ENCODE measurements at places on chromosomes 1 and 21.

GRCh38 chr1:169779150-169779549 lies 15.6 kb downstream of the METTL18 start:
- DNase-seq, result no peak

GRCh38 chr1:159005161-159005560 lies 4.5 kb upstream of the IFI16 start:
- DNase-seq, result no peak

- DNase-seq, result no peak
Observed at GRCh38 chr1:162846256-162847212, 14.4 kb downstream of the CCDC190 start.

DNA sequence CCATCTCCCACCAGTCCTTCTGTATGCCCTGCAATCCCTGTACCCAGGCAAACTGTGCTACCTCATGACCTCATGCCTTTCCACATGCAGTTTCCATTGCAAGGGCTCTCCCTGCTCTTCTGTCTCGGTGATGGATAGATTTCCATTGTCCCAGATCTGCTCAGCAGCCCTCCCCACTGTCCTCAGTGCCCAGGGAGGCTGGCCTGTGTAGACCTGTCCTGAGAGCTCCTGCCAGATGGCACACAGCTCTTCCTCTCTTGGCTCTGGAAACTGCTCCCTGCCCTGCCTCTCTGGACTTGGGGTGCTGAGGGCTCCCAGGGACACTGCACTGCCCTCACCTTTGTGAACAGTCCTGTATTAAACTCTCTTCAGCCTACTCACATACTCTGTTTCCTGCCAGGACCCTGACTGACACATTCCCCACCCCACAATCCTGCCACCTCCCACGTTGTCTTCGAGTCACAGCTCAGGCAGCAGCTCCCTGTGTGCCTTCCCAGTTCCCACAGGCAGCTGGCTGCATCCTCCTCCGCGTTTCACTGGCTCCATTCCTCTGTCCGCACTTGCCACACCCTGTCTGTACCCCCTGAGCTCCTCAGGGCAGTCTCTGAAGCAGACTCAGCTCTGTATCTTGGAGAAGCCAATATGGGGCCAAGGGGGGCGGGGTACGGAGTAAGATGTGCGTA lies 57.0 kb downstream of the SPATA46 start:
- no peak for DNase-seq

GRCh38 chr1:151131701-151132334 lies 14.6 kb downstream of the SEMA6C start:
- DNase-seq, result peak; percentile 3

DNA sequence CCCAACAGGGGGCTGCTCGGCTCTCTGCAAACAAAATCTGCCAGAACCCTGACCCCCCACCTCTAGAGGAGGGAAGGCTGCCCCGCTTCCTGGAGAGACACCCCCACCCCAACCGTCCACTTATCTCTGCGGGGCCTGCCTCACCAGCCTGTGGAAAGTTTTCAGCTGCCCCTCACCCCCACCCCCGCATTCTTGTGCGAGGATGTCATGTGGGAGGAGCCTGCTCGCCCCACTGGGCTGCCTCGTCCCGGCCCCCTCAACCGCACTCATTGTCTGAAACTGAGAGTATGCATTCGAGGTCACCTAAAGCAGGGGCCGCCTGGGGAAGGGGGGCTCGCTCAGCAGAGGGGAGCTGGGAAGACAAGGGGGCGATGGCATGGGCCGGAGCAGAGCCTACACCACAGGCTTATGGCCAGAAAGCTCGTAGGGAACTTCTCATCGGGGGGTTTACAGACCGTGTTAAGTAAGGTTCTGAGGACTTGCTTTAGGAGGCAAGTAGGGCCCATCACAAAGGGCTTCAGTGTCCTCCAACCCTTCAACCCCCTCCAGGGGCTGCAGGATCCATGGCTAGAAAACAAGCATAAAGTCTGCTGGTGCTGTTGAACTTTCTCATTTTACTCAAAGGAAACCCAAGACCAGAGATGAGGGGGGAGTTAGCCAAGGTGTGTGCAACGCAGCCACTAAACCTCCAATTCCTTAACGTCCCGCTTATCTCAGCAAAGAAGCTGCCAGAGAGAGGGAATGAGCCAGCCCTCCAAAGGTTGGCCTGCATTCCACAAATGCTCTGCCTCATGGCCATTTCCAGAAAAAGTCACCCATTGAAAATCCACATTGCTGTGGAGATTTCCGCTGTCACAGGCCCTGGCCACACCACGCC lies 9.4 kb downstream of the EPHA2 start:
- DNase-seq, result peak; percentile 96

- no peak for DNase-seq
Observed at GRCh38 chr1:47399846-47400155, 16.3 kb upstream of the FOXE3 start.

GRCh38 chr1:225863167-225863566 lies 19.0 kb downstream of the TMEM63A start:
- no peak for DNase-seq

- no peak for DNase-seq
Observed at GRCh38 chr1:39145331-39145965, 59.0 kb upstream of the MACF1 start.

- DNase-seq, result no peak
Observed at GRCh38 chr1:185049670-185050069, 4.3 kb downstream of the RNF2 start.

DNA sequence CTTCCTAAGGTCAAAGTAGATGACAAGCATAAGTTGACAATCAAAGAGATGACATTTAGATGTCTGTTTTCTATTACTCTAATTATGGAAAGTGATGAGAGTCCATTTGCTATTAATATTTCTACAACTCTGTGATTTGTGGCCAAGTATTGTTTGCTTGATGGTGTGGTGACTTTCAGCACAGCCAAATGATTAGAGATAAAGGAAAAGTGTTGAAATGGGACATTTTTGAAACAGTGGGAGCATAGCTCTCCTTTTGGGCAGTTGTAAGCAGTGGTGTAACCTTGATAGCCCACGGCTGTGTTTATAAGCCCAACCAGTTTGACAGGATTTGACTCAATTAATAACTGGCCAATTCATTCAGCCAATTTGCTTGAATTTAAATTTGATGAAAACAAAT lies 31.6 kb downstream of the ZC3H11B start:
- no peak for DNase-seq

- no peak for DNase-seq
Observed at GRCh38 chr1:26468911-26469310, 3.3 kb upstream of the HMGN2 start.

DNA sequence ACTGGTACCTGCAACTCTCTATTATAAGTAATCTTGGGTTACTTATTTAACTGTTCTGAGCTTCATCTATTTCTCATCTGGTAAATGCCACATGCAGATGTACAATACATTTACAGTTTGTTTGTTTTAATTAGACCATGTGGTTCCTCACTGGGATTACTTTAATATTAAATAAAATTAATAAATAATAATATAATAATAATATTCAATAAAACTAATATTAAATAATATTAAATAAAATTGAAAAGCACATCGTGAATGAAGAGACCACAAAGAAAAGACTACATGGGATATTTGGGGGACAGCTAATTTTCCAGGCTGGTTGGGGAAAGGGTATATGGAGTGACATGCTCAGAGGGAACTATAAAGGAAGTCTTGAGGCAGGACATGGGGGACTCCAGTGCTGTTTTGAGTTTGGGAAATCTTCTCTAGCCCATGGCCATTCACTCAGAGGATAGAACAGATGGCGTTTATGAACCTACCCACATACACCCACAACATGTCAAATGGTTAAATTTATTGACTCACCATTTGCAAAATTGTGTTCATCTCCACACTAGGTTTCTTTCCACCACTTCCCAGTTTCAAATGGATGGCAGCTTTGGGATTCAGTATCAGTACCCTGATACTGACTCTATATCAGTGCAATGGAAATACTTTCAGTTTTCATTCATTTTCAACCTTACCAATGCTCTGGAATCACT lies 25.6 kb downstream of the DIRAS3 start:
- DNase-seq, result no peak

DNA sequence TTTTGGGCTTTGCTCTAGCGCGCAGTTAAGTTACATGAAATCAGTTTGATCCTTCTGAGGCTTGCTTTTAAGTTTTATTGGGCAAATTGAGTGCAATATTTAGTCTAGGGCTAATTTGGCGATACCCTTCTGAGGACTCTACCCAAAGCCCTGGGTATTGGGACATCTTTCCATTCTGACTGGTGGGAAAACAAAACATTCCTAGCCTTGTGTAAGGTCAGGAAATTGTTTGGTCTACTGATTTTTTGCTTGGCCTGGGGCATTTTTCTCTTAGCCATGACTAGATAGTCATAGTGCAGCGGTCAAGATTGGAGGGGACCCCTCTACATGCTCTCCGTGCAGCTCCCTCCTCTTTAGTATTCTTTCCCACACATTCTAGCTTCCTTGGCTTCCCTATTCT lies 189.6 kb upstream of the PTGFR start:
- DNase-seq, result no peak

GRCh38 chr1:12083766-12084165 lies 20.7 kb downstream of the TNFRSF8 start:
- DNase-seq, result no peak

- no peak for DNase-seq
Observed at GRCh38 chr21:26715116-26715515, 130.1 kb downstream of the ADAMTS1 start.

DNA sequence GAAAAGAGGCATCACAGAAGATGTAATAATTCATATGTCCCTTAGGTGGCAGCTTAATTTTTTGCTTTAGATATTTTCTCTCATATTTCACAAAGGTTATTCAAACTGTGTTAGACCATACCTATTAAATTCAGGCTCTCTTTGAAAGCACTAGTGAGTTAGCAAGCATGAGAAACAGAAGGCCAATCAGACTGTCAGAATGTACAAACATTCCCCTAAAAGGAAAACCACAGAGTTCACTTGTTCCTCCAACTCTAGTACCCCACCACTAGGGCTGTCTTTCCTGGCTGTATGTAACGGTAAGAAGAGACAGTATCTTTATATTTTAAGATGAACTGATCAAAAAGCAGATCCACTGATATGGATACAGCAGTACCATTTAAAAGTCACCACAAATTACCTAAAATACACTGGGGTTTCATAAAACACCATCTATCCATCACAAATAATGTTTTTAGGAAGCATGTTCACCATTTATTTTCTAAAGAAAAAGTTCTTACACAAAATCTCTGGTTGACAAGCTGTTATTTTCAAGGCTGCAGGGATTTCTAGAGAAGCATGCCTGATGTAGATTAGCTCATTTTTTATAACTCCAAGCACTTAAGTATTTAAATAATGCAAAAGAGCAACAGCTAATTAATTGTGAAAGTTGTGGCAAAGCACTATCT lies 1.8 kb downstream of the ARPC5 start:
- DNase-seq, result peak; percentile 22

DNA sequence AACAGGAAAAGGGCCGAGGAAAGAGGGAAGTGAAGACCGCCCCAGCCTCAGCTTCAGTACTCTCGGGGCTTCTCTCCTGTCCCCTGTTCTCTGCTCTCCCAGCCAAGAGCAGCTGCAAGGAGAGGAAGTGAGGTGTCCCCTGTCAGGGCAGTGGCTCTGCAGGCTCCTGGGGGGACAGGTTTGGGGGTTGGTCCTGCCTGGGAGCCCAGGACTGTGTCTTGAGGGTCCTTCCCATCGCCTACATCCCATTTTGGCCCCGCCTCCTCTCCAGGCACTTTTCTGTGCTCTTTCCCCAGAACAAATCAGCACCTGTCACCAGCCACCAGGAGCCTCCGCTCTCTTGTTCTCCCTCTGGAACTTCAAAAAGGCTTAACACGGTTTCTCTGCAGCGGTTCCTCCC lies 82.6 kb downstream of the VWA5B1 start:
- no peak for DNase-seq
